ENCODE measurements at places on chromosomes 13 and 19. TPM values are rescaled to one million over a fixed set of nuclear protein-coding genes. Genes with fewer than 3 reads are reported as not detected.

The MAST1 gene
- 230 TPM for total RNA-seq

GRCh38 chr13:21420706-21421105 is 38.4 kb downstream of the ZDHHC20 start:
- no peak for DNase-seq
- H3K4me3 ChIP-seq: no peak overlapping the region
- H3K36me3 ChIP-seq: no peaks in the 10 kb centered on the region
- H3K4me1 ChIP-seq: no peaks in the 10 kb centered on the region
- H3K27me3 ChIP-seq: no peaks in the 10 kb centered on the region

The ELOF1 gene
- total RNA-seq: 50.7 TPM

DNA sequence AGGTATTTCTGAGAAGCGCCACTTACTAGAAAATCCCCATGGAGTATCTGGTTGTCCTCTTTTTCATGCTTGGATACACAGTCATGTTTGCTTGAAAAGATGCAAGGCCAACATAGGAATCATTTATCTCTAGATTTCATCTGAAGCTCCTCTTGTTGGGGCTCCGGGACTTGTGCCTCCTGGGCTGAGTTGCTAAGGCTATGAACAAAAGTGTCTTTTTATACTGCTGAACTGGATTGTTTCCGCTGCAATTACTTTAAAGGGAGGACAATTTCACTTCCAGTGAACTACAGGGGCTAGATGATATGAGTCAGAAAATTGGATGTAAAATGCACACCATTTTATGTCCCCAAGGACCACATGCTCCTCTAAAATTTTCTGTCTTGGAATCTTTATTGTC is 114.1 kb downstream of the TNFSF13B start:
- peaks cover 5% of the 10 kb centered on the region for H3K4me1 ChIP-seq
- H3K36me3 ChIP-seq: no peaks in the 10 kb centered on the region
- peaks cover 2% of the 10 kb centered on the region for H3K27me3 ChIP-seq
- H3K4me3 ChIP-seq: no peak overlapping the region
- no peak for DNase-seq

DNA sequence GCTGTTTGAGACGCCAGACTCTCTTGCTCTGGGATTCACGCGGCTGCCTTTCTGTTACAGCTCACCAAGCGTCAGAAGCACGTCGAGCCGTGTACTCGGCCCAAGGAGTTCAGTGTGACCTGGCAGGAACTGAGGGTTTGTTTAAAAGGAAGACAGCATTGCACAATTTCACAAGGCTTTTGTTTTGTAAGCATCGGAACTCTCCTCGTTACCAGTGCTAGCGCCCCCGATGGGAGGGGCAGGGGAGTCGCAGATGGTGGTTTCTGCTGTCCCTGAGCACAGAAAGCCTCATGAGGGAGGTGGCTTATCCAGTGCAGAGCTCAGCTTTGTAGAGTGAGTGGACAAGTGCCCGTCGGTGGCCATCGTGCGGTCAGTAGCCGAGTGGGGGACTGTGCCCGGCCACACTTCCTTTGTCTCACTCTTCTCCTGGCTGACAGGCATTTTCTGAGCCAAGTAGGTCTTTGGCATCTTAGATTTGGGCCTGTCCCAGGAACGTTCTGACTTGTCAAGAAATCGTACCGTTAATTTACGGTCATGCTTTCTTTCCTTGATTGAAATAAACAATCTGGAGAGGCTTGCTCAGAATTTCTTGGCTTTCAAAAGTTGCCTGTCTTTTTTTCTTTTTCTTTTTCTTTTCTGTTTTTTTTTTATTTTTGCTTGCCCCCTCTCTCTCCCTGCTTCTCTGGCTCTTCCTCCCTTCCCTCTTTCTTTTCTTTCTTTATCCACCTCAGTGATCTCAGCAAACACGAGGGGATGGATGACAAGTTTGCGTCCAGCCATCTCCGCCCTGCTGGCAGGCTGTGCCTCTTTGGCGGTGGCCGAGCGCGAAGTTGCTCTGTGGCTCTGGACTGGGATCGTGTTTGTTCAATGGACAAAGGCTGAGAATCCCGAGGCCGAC is 7.7 kb downstream of the KDM4B start:
- H3K4me1 ChIP-seq: peaks cover 40% of the 10 kb centered on the region
- no peaks in the 10 kb centered on the region for H3K36me3 ChIP-seq
- peak overlapping the region; percentile 95 for H3K27ac ChIP-seq
- peak overlapping the region; percentile 85 for H3K4me3 ChIP-seq
- peak; percentile 53 for DNase-seq

- no peak for DNase-seq
- no peaks in the 10 kb centered on the region for H3K4me1 ChIP-seq
- no peak overlapping the region for H3K4me3 ChIP-seq
- H3K27ac ChIP-seq: no peak overlapping the region
- H3K36me3 ChIP-seq: peaks cover 15% of the 10 kb centered on the region
These were observed 13.7 kb downstream of the FXYD5 start for GRCh38 chr19:35168196-35168595.

- no peak overlapping the region for H3K4me3 ChIP-seq
- H3K27me3 ChIP-seq: peaks cover 8% of the 10 kb centered on the region
- no peak for DNase-seq
- no peak overlapping the region for H3K27ac ChIP-seq
- H3K36me3 ChIP-seq: peaks cover 71% of the 10 kb centered on the region
These were observed 1450.0 kb downstream of the UQCRFS1 start for GRCh38 chr19:27762933-27763332.

GRCh38 chr19:13297023-13297422 is 146.8 kb downstream of the IER2 start:
- H3K27me3 ChIP-seq: peaks cover 3% of the 10 kb centered on the region
- no peak overlapping the region for H3K4me3 ChIP-seq
- peaks cover 5% of the 10 kb centered on the region for H3K4me1 ChIP-seq
- peaks cover 20% of the 10 kb centered on the region for H3K36me3 ChIP-seq

The TJP3 gene
- 3.1 TPM for total RNA-seq

The ZNF568 gene
- 9.3 TPM for total RNA-seq

The KANK2 gene
- 23.0 TPM for total RNA-seq

DNA sequence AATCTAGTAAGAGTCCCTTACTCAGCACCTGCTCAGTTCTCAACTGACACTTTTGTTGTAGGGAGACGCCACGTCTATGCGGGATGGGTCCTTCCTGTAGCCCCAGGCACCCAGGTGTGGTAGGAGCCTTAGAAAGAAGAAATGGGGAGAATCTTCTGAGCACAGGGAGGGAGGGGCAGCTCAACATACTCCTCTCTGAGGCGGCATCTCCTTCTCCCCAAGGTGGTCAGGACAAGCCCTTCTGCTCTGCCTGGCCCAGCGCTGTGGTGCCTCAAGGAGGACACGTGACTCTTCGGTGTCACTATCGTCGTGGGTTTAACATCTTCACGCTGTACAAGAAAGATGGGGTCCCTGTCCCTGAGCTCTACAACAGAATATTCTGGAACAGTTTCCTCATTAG is 1.2 kb downstream of the KIR2DL4 start:
- no peak for DNase-seq
- H3K4me3 ChIP-seq: no peak overlapping the region
- peaks cover 2% of the 10 kb centered on the region for H3K27me3 ChIP-seq
- H3K36me3 ChIP-seq: peaks cover 16% of the 10 kb centered on the region
- H3K27ac ChIP-seq: no peak overlapping the region

DNA sequence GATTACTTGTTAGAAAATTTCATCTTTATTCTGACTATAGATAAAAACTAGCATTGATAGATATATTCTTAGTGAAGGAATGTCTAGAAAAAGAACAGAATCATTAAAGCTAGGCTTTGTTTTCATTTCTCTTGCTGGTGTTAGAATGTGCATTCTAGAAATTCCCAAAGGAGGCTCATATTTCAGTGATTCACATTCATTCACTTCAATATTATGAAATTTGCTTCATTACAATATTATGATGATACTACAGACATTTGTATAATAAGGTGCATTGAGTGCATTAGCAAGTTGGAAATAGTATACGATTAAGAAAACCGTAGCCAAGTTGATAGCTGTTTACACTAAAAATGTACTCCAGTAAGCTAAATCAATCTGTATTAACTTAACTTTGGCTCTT is 70.7 kb upstream of the MYCBP2 start:
- no peak for DNase-seq
- H3K27me3 ChIP-seq: no peaks in the 10 kb centered on the region
- no peaks in the 10 kb centered on the region for H3K36me3 ChIP-seq
- peaks cover 28% of the 10 kb centered on the region for H3K4me1 ChIP-seq

The PGLYRP1 gene
- not detected for total RNA-seq

The SIRT6 gene
- total RNA-seq: 48.3 TPM

The MRPS12 gene
- total RNA-seq: 30.4 TPM

GRCh38 chr13:46492946-46493345 is 60.0 kb upstream of the LRCH1 start:
- no peaks in the 10 kb centered on the region for H3K36me3 ChIP-seq
- no peak overlapping the region for H3K27ac ChIP-seq

GRCh38 chr13:53783471-53783870 is 754.9 kb downstream of the OLFM4 start:
- no peak overlapping the region for H3K4me3 ChIP-seq
- no peaks in the 10 kb centered on the region for H3K27me3 ChIP-seq
- DNase-seq: peak; percentile 24
- peaks cover 18% of the 10 kb centered on the region for H3K4me1 ChIP-seq
- no peak overlapping the region for H3K27ac ChIP-seq

The TMEM255B gene
- total RNA-seq: 13.8 TPM

The CRX gene
- total RNA-seq: not detected

DNA sequence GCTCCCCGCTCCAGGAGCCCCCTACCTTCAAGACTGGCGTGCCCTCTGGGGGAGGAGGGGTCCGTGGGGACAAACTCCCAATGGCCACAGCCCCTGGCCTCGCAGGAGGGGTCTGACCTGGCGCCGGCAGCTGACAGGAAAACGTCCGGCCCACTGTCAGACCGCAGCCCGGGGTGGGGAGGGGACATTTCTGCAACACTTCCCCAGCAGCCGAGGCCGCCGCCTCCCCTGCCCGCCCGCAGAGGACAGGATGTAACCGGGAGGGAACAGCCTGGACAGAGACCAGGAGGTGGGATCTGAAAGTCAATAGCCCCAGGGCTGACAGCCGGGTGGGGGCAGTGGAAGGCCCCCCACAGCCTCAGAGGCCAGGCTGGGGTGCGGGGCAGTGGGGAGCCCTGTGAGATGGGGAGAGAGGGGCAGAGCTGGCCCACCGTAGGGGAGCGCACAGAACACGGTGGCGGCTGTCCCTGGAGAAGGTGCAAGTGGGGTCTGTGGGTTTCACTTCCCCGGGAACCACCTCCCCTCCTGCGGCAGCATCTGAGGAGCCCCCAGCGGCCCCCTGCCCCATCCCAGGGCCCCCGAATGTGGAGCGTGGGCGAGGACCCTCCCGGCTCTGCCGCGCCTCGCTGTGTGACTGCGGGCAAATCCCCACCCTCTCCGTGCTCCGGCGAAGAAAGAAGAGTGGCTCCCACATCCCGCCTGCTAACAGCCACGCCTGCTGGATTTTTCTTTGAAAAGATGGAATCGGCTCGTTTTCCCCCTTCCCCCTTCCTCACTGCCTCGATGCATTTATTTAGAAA is at the start of gene PEAK3:
PEAK3 (minus strand) TSS at position 114 of the 800 bp plus-strand sequence. CDS start 1,244 bp downstream, outside the sequence.
- H3K4me3 ChIP-seq: no peak within 1 kb of the TSS
- H3K4me1 ChIP-seq: no peaks in the 10 kb centered on the region
- no peaks in the 10 kb centered on the region for H3K36me3 ChIP-seq
- H3K27ac ChIP-seq: no peak within 1 kb of the TSS

- H3K4me1 ChIP-seq: no peaks in the 10 kb centered on the region
- H3K27ac ChIP-seq: no peak overlapping the region
- no peak for DNase-seq
These were observed 23.4 kb downstream of the MBD3L2B start for GRCh38 chr19:6997679-6998445.

The COMP gene
- not detected for total RNA-seq

The LILRB2 gene
- total RNA-seq: 0.54 TPM

- no peaks in the 10 kb centered on the region for H3K36me3 ChIP-seq
- H3K27me3 ChIP-seq: no peaks in the 10 kb centered on the region
- DNase-seq: no peak
- H3K4me1 ChIP-seq: no peaks in the 10 kb centered on the region
These were observed 229.1 kb downstream of the KCNRG start for GRCh38 chr13:50244355-50244712.

DNA sequence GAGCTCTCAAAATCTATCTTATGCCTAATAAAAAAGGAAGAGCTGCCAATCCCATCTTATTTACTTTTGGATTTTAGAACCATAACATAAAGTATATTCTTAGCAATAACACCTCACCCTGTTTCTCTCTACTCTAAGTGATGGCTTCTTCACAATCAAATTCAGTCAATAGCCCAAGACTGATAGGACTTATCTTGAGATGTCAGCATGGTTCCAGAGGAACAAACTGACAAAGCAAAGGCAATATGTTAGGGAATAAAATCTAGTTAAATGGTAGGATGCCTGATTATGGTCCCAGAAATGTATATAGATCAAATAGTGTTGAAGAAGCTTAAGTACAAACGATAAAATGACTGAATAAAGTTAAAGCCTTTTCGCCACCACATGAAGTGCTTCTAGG is 36.3 kb downstream of the DACH1 start:
- no peak for DNase-seq
- H3K27me3 ChIP-seq: no peaks in the 10 kb centered on the region

- no peak overlapping the region for H3K4me3 ChIP-seq
- no peak overlapping the region for H3K27ac ChIP-seq
- no peak for DNase-seq
- H3K36me3 ChIP-seq: peaks cover 13% of the 10 kb centered on the region
- peaks cover 15% of the 10 kb centered on the region for H3K4me1 ChIP-seq
These were observed 20.0 kb downstream of the CNFN start for GRCh38 chr19:42370068-42370520.

- peak overlapping the region; percentile 95 for H3K27ac ChIP-seq
- H3K27me3 ChIP-seq: peaks cover 8% of the 10 kb centered on the region
- DNase-seq: peak; percentile 76
- H3K4me1 ChIP-seq: peaks cover 24% of the 10 kb centered on the region
These were observed 79.5 kb upstream of the MYO16 start for GRCh38 chr13:108549934-108550333.

- H3K4me3 ChIP-seq: no peak overlapping the region
- no peak overlapping the region for H3K27ac ChIP-seq
- DNase-seq: no peak
- no peaks in the 10 kb centered on the region for H3K36me3 ChIP-seq
These were observed 5.1 kb downstream of the ATG4D start for GRCh38 chr19:10548746-10549276.

DNA sequence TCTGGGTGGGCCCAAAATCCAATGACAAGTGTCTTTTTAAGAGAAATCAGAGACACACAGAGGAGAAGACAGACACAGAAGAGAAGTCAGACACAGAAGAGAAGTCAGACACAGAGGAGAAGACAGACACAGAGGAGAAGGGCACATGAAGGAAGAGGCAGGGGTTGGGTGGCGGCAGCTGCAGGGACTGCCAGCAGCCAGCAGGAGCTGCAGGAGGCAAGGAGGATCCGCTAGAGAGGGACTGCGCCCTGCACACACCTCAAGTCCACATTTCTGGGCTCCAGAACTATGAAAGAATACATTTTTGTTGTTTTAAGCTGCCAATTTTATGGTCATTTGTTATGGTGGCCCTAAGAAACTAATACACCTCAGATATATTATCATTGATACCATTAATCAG is 140.6 kb downstream of the ZIC5 start:
- DNase-seq: no peak
- H3K4me3 ChIP-seq: no peak overlapping the region
- H3K27ac ChIP-seq: no peak overlapping the region
- H3K27me3 ChIP-seq: no peaks in the 10 kb centered on the region
- peaks cover 2% of the 10 kb centered on the region for H3K4me1 ChIP-seq

The EPS8L1 gene
- total RNA-seq: 114 TPM

The IGLON5 gene
- 59.9 TPM for total RNA-seq

The PCSK4 gene
- total RNA-seq: 21.2 TPM

All from glutamatergic neuron (in vitro differentiated cells).